Gastrocnemius medialis (tissue), 4 donors: ENCODE measurements at places on chromosomes 1 and 21. TPM values are rescaled to one million over a fixed set of nuclear protein-coding genes. Genes with fewer than 3 reads are reported as not detected.
A peak's percentile ranks its signal among the peaks of the same experiment; 100 is the strongest.

The TGFB2 gene
- total RNA-seq = 0.92 TPM

The ANGEL2 gene
- total RNA-seq = 22.7 TPM

The ARID1A gene
- 35.5 TPM for total RNA-seq

The SPATA21 gene
- total RNA-seq = not detected

The NR0B2 gene
- total RNA-seq = not detected

The HLX gene
- 3.5 TPM for total RNA-seq

The MRPS14 gene
- 12.2 TPM for total RNA-seq

The CRNN gene
- not detected for total RNA-seq

DNA sequence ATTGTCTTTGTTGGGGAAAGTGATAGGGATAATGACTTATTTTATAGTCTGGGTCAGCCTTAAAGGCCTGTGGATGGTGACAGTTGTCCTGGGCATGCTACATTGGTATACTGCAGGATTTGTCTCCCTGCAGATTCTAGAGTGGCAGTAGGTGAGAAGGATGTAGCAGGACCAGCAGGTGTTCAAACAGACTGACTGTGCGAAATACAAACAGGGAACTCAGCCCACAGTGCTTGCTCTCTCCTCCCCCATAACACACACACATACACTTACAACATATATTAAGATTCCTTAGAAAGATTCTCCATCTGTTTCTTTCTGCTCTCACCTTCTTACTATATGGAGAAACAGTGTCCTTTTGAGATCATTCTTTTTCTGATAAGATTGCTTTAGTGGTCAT lies 6.9 kb downstream of the PDE4B start:
- H3K4me3 ChIP-seq = no peak overlapping the region
- no peaks in the 10 kb centered on the region for H3K27me3 ChIP-seq
- H3K4me1 ChIP-seq = no peaks in the 10 kb centered on the region
- no peak overlapping the region for H3K27ac ChIP-seq
- no peaks in the 10 kb centered on the region for H3K36me3 ChIP-seq

GRCh38 chr1:29332204-29332603 lies 95.9 kb downstream of the PTPRU start:
- no peak overlapping the region for H3K27ac ChIP-seq
- H3K36me3 ChIP-seq = no peaks in the 10 kb centered on the region
- H3K4me1 ChIP-seq = no peaks in the 10 kb centered on the region
- H3K4me3 ChIP-seq = no peak overlapping the region

GRCh38 chr1:5297180-5297885 lies 642.9 kb downstream of the AJAP1 start:
- no peaks in the 10 kb centered on the region for H3K4me1 ChIP-seq
- H3K4me3 ChIP-seq = no peak overlapping the region
- peaks cover 4% of the 10 kb centered on the region for H3K27me3 ChIP-seq
- DNase-seq = peak; percentile 49

GRCh38 chr1:157704878-157705277 lies 4.3 kb upstream of the FCRL3 start:
- H3K27ac ChIP-seq = no peak overlapping the region
- no peaks in the 10 kb centered on the region for H3K4me1 ChIP-seq
- no peaks in the 10 kb centered on the region for H3K27me3 ChIP-seq
- no peaks in the 10 kb centered on the region for H3K36me3 ChIP-seq
- no peak overlapping the region for H3K4me3 ChIP-seq
- DNase-seq = no peak

- H3K4me1 ChIP-seq = no peaks in the 10 kb centered on the region
- H3K4me3 ChIP-seq = no peak overlapping the region
- DNase-seq = no peak
Measured at GRCh38 chr1:246164764-246165163, 342.3 kb downstream of the SMYD3 start.

DNA sequence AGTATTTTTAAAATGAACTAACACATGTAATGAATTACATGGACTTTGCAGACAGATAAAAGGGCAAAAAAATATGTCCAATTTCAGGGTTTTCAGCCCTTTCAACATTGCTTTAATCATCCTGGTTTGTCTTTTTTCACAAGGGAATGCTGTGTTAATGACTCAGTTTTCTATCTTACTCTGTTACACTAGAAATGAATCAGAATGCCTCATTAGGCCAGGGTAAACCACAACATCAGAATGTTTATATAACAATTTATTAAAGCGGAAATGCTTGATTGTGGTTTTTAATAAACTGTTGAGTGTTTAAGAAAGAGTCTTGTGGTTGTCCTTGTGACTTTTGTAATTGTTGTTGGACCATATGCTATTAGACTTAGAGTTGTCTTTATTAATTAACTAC lies 13.5 kb downstream of the GORAB start:
- H3K4me3 ChIP-seq = no peak overlapping the region
- H3K27ac ChIP-seq = no peak overlapping the region
- H3K4me1 ChIP-seq = no peaks in the 10 kb centered on the region
- no peaks in the 10 kb centered on the region for H3K27me3 ChIP-seq

DNA sequence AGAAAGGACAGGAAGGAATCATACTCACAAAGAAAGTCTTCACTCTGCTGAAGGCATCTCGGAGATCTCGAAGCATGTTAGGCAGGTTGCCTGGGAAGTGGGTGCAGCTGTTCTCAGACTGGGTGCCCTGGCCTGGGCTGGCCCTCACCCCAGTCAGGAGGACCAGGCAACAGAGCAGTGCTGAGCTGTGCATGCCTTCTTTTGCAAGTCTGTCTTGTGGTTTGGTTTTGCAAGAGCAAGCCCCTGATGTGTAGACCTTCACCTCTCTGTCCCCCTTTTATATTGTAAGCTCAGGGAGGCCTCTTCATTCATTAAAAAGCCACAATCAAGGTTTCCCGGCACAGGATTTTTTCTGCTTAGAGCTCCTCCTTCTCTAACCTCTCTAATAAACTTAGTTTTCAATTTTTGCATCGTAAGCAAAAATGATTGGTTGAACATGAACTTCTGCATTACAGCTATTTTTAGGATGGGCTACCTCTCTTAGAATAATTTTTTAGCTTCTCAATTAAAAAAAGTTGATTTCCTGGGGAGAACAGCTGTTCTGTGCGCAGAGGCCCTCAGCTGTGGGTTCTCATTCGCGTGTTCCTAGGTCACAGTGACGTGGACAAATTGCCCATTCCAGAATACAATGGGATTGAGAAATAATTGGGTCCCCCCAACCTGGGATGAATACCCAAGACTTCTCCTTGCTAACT lies at the start of gene IL10:
Gene IL10 (minus strand): TSS at position 252 of the 695 bp plus-strand sequence. CDS start 59 bp downstream, at position 193.
- DNase-seq = peak; percentile 33
- H3K27me3 ChIP-seq = no peaks in the 10 kb centered on the region
- no peaks in the 10 kb centered on the region for H3K36me3 ChIP-seq
- no peaks in the 10 kb centered on the region for H3K4me1 ChIP-seq
- no peak within 1 kb of the TSS for H3K4me3 ChIP-seq

DNA sequence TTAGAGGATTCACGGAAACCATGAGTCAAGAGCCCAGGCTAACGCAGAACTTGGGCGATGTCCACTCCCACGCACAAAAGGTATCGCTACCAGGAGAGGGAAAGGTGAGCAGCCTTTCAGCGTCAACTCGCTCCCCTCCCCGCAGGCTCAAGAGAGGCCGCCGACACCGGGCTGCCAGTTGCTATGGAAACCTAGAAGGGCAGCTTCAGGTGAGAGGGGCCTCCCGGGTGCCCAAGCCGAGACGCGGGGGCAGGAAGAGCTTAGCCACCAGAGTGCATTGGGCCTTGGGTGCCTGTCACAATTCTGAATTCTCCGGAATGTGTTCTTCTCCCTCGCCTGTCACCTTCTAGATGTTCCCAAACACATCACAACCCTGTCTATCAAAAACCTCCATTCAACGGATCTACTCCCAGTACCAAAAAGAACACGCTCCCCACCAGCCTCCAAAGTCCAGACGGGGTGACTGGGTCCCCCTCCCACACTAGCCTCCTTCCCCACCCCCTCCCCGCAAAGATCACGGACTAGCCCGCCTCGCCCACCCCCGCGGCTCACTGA lies 694 bp downstream of the MEAF6 start:
- H3K4me1 ChIP-seq = peaks cover 11% of the 10 kb centered on the region
- H3K27me3 ChIP-seq = no peaks in the 10 kb centered on the region
- H3K27ac ChIP-seq = peak overlapping the region; percentile 94
- DNase-seq = no peak
- peak overlapping the region; percentile 70 for H3K4me3 ChIP-seq

DNA sequence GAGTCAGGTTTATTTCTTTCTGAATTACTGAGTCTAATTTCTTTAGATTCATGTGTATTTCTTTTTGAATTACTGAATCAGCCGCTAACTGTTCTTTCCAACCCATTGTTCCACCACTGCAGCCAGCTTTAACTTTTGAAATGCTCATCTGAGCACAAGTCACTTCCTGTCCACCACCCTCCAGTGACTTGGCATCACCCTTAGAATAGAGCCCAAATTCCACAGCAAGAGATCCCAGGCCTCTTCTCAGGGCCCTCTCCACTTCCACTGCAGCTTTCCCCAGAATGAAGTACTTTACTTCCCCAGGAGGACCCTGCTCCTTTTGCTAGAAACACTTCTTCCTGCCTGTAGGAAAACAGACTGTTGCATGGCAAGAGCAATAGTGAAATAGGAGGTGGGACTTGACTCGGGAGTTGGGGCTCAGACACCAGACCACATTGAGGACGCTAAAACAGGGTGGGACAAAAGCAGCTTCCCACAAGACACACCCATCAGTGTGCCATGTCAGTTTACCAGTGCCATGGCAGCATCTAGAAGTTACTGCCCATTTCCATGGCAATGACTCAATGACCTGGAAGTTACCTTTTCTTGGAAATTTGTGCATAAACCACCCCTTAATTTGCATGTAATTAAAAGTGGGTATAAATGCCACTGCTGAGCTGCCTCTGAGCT lies 56.5 kb upstream of the ADAR start:
- no peaks in the 10 kb centered on the region for H3K4me1 ChIP-seq
- H3K27me3 ChIP-seq = no peaks in the 10 kb centered on the region
- H3K27ac ChIP-seq = no peak overlapping the region
- H3K36me3 ChIP-seq = no peaks in the 10 kb centered on the region
- H3K4me3 ChIP-seq = no peak overlapping the region

- H3K27ac ChIP-seq = no peak overlapping the region
- H3K27me3 ChIP-seq = no peaks in the 10 kb centered on the region
- no peaks in the 10 kb centered on the region for H3K4me1 ChIP-seq
Measured at GRCh38 chr1:8226747-8227146, 91.2 kb upstream of the SLC45A1 start.

DNA sequence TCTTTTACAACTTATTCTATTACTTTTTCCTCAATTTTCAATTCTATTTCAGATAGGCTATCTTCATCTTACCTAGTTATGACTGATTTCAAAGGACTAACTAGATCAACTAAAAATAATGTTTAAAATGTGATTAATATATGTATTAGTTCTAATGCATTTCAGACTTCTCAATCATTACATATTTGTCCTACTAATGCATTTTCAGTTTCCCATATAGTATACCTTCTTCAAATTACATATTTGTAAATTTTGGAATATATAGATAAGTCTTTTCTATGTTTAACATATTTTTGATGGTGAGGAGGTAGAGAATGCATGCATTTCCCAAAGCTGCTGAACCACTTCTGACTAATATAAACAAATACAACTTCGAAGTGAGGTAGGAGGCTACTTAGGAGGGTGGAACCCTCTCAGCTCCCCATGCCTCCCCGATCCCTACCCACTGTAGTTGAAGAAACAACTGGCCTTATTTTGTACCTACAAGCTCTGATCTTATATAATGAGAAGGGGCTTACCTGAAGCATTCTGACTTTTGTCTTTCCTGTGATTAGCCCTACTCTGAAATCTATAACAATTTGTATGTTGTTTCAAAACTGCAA lies 1.7 kb downstream of the TRMT1L start:
- H3K4me1 ChIP-seq = peaks cover 25% of the 10 kb centered on the region
- H3K27ac ChIP-seq = peak overlapping the region; percentile 93
- H3K27me3 ChIP-seq = no peaks in the 10 kb centered on the region
- no peak overlapping the region for H3K4me3 ChIP-seq

GRCh38 chr1:105027838-105028471 lies 1278.3 kb downstream of the AMY1C start:
- DNase-seq = no peak
- no peak overlapping the region for H3K4me3 ChIP-seq
- H3K27ac ChIP-seq = no peak overlapping the region
- H3K4me1 ChIP-seq = no peaks in the 10 kb centered on the region

- H3K27me3 ChIP-seq = no peaks in the 10 kb centered on the region
- H3K36me3 ChIP-seq = no peaks in the 10 kb centered on the region
- H3K4me1 ChIP-seq = no peaks in the 10 kb centered on the region
- no peak for DNase-seq
Measured at GRCh38 chr1:110686188-110686587, 11.4 kb upstream of the KCNA3 start.

DNA sequence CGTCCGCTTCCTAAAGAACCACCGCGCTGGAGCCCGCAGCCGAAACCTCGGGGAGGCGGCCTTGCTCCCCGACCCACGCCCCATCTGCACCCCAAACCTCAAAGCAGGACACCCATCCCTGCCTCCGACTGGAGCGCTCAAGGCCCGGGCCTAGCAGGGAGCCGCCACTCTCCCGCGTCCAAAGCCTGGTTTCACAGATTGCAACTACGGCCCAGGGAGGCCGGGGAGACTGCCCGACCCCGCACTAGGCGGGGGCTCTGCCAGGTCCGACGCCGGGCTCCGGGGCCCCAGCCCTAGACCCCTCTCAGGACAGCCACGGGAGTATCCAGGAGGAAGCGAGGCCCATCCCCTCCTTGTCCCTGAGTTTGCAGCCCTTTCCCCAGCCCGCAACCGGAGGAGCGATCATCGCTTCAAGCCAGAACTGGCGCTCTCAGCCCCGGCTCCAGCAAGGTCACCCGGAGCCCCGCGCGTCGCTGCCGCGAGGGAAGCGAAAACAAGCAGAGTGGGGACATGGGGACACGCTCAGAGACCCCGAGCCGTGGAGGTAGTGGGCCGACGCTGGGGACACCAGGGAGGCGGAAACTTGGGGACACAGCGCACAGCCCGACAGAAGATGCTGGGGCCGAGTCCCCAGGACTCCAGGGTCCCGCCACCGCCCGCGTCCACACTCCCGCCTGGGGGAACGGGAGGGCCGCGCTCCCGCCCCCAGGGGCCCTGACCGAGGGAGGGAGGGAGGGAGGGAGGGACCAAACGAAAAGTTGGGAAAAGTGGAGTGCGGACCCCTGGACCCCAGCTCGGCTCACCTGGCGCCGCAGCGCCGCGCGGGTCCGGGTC lies 433 bp downstream of the TMEM200B start:
- peaks cover 30% of the 10 kb centered on the region for H3K27me3 ChIP-seq
- no peaks in the 10 kb centered on the region for H3K36me3 ChIP-seq
- peak overlapping the region; percentile 65 for H3K4me3 ChIP-seq
- H3K27ac ChIP-seq = peak overlapping the region; percentile 71
- no peaks in the 10 kb centered on the region for H3K4me1 ChIP-seq
- DNase-seq = no peak
